Activated CD8-positive, alpha-beta T cell treated with anti-CD3 and anti-CD28 coated beads for 36 hours (primary cell): ENCODE measurements at places on chromosomes 3 and 15. TPM values are rescaled to one million over a fixed set of nuclear protein-coding genes. Genes with fewer than 3 reads are reported as not detected.

DNA sequence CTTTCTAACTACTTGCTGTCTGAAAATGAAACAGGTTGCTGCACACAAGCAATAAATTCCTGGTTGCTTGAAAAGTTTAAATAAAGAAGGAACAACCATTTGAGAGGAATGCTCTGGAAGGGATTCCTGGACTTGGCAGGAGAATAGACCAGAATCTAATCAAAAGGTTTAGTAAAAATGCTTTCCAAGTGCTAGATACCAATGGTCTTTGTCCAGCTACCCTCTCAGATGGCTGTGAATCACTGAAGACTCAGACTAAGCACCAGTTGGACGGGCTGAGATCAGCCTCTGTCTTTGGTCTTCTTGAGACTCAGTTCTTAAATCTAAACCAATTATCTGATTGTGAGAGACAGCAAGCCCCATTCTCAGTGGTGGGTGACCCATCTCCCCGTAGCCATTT is 27.7 kb upstream of the LPP start:
- no peaks in the 10 kb centered on the region for H3K36me3 ChIP-seq
- H3K4me1 ChIP-seq = peaks cover 12% of the 10 kb centered on the region
- no peak for DNase-seq
- H3K4me3 ChIP-seq = no peak overlapping the region
- no peak overlapping the region for H3K27ac ChIP-seq

The CNTN3 gene
- not detected for total RNA-seq

DNA sequence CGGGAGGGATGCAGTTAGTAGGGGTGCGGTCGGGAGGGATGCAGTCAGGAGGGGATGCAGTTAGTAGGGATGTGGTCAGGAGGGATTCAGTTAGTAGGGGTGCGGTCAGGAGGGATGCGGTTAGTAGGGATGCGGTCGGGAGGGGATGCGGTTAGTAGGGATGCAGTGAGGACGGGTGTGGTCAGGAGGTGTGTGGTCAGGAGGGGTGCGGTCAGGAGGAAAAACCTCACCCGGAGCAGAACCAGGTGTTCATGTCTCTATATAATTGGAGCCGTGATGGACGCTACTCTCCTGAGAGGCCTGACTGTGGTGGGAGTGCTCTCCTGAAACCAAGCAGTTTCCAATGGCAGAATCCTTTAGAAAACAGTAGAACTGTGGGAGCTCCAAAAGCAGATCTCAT is 95.8 kb downstream of the BDH1 start:
- no peak for DNase-seq
- no peak overlapping the region for H3K4me3 ChIP-seq
- peaks cover 10% of the 10 kb centered on the region for H3K27me3 ChIP-seq
- no peaks in the 10 kb centered on the region for H3K36me3 ChIP-seq

GRCh38 chr3:63278171-63279004 is at the start of gene SYNPR:
SYNPR (plus strand) TSS chr3:63278308.
- no peaks in the 10 kb centered on the region for H3K4me1 ChIP-seq
- no peak within 1 kb of the TSS for H3K4me3 ChIP-seq
- H3K36me3 ChIP-seq = no peaks in the 10 kb centered on the region
- no peak for DNase-seq
- H3K27me3 ChIP-seq = peaks cover 14% of the 10 kb centered on the region

- H3K27me3 ChIP-seq = peaks cover 41% of the 10 kb centered on the region
- H3K27ac ChIP-seq = no peak overlapping the region
- H3K4me1 ChIP-seq = no peaks in the 10 kb centered on the region
- DNase-seq = no peak
- H3K36me3 ChIP-seq = no peaks in the 10 kb centered on the region
- no peak overlapping the region for H3K4me3 ChIP-seq
Observed at GRCh38 chr15:62935300-62936081, 107.1 kb upstream of the TPM1 start.

DNA sequence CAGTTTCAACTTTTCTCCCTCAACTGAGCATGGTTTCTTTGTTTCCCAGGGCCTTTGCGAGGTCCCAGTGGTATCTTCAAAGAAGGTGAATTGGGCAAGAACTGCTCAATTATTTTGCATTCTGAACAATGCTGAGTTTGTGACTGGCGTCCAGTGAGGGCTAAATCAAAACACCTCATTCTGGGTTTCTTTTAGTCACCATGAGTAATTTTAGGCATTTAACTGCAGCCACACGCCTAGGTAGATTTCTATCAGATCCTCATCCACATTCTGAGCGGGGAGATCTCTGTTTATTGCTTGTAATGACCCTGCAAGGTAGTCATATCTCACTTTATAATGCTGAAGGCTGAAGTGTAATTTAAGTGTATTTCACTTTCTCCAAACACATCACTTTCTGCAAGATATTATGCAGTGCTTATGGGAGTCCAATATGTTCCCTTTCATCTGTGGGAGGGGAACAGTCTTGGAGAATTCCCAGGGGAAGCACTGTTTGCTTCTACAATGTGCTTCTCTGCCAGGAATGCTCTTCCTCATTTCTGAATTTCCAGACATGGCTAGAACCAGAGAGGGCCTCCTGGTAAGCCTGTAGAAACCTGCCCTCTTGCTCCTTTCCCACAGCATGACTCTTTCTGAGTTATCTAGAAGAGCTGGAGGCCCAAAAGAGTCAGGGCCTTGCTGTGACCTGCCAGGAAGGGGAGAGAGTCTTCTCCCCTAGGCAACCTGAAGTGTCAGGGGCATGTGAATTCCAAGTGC is 91.7 kb downstream of the FRMD4B start:
- no peak overlapping the region for H3K4me3 ChIP-seq
- no peaks in the 10 kb centered on the region for H3K27me3 ChIP-seq
- H3K36me3 ChIP-seq = no peaks in the 10 kb centered on the region
- DNase-seq = no peak

The BAHD1 gene
- total RNA-seq = 14.7 TPM

DNA sequence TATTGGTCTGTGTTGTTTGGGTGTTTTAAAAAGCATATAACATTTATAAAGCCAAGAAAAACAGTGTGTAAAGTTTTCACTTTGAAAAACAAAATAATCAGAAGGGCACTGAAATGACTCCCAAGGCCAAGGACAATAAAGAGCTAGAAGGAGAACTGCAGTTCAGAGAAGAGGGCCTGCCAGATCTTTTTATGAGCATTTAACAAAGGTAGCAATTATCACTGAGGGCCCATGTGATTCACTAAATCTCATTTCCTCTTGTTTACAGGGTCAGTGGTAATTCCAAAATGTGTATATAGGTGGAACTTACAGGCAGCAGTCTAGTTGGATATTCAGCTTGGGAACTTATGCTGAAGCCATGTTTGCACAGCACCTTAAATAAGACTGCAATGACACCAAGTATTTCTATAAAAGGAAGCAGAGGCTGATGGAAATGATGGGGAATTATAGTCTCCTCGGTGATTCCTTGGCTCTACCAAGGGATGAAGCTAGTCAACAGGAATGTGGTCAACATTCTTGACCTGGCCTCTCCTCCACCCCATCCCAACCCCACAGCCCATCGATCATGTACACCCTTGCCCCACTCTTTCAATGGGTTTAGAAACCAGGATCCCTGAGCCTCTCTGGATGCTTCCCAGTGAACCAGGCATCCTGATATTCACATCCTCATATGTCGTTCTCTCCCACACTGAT is 54.4 kb upstream of the THUMPD3 start:
- no peaks in the 10 kb centered on the region for H3K27me3 ChIP-seq
- no peak overlapping the region for H3K4me3 ChIP-seq
- no peak overlapping the region for H3K27ac ChIP-seq
- no peaks in the 10 kb centered on the region for H3K36me3 ChIP-seq
- no peak for DNase-seq
- H3K4me1 ChIP-seq = no peaks in the 10 kb centered on the region

DNA sequence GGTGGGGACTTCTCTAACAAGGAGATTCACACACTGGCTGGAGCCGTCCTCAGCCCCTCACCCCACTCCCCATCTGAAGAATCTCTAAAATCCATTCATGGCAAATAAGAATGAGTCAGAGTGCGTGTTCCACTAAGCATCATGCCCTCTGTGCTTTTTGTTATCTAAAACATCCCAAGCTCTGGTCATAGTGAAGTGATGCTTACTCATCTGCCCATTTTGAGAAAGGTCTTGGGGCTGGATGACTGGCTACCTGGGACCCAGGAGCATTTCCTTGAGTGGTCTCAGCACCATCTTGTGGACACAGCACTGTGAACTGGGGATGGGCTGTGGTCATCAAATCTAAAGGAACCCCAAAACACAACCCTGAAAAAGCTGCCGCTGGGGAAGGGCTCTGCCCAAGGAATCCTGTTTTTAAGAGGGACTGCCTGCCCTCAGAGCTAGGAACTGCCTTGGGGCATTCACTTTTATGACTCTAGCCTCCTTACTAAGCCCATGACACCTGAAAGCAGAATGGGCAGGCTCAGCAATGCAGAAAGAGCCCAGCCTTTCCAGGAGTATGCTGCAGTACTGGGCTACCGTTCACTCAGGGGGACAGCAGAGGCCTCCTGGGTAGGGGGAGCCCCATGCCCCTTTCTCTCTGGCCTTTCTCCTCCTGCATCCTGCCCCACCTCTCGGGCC is 53.5 kb downstream of the ZBTB38 start:
- H3K27me3 ChIP-seq = no peaks in the 10 kb centered on the region
- no peak overlapping the region for H3K27ac ChIP-seq
- no peak for DNase-seq
- peaks cover 16% of the 10 kb centered on the region for H3K36me3 ChIP-seq
- peaks cover 37% of the 10 kb centered on the region for H3K4me1 ChIP-seq

DNA sequence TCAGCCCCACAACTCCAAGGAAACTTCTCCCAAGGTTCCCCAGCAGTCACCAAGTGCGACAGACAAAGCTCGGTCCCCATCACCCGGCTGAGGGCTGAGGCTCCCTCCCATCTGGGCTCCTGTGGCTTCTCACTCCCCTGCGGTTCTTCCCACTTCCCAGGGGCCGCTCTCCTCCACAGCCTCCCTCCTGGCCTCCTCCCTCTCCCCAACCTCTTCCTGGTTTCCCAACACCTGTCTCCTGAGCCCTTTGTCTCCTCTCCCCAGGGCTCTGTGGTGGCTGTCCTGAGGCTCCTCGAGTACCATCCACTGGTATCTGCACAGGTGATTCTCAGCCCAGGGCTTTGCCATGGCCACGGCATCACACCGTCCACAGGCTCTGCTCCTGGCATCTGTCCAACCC is 113.2 kb upstream of the NSMCE3 start:
- no peaks in the 10 kb centered on the region for H3K36me3 ChIP-seq
- H3K4me1 ChIP-seq = no peaks in the 10 kb centered on the region
- H3K27me3 ChIP-seq = peaks cover 5% of the 10 kb centered on the region

DNA sequence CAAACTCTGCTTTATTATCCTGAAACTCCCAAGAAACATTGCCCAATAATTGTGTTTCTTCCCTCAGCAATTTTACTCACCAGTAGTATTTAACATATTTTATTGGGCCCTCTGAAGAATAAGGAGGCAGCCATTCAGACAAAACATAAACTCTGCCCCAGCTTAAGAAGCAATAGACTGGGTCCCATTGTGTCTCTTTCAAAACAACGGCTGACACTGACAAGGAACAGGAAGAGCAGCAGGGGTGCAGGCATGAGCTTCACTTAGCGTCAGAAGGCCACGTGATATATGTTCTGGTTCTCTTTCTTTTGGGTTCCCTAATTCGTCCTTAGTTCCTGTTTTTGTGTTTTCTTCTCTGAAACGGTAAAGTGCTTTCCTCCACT is 242.3 kb downstream of the FHIT start:
- H3K27ac ChIP-seq = no peak overlapping the region
- no peak for DNase-seq
- no peaks in the 10 kb centered on the region for H3K4me1 ChIP-seq
- H3K4me3 ChIP-seq = no peak overlapping the region

DNA sequence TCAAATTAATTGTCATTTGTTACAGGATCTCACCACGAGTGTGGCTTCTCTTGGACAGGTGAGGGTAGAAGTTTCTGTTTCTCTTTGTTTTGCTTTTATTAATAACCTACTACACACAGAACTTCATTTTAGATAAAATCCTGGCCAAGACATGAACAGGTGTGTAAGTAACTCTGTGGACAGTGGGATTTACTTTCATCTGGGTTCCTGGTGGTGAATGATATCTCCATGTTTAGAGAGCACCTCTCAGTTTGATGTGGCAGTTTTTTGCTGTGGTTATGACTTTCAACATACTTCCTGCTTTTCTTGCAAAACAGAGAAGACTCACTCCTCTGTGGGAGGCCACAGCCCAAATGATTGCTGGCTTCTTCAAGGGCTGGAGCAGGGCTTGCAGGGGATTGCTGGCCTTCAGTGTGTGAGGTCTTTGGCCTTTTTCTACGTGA is 71.1 kb upstream of the XCR1 start:
- H3K36me3 ChIP-seq = peaks cover 6% of the 10 kb centered on the region
- H3K27ac ChIP-seq = peak overlapping the region; percentile 87
- peaks cover 41% of the 10 kb centered on the region for H3K4me1 ChIP-seq
- peak overlapping the region; percentile 10 for H3K4me3 ChIP-seq
- peaks cover 25% of the 10 kb centered on the region for H3K27me3 ChIP-seq

The LRRC49 gene
- not detected for total RNA-seq

GRCh38 chr15:38053205-38053604 is 118.8 kb downstream of the TMCO5A start:
- no peaks in the 10 kb centered on the region for H3K27me3 ChIP-seq
- no peak overlapping the region for H3K27ac ChIP-seq
- no peak for DNase-seq

The CHRNB4 gene
- not detected for total RNA-seq

DNA sequence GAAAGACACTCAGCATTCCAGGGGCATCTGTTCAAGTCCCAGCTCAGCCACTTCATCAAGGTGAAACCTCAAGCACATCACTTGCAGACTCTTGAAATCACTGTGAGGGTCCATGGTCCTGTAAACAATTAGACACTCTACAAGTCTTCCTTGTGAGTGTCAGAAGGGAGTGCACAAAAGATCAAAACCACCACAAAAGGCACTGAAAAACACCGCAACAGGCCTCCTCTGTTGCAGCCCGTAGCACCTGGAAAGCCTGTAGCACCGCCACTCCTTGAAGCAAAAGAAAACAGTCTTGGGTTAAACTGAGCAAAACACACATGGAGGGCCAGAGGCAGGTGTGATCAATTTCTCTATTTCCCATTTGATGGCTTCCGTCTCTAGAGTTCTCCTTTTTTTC is 63.8 kb upstream of the SNRK start:
- no peak overlapping the region for H3K4me3 ChIP-seq
- no peak overlapping the region for H3K27ac ChIP-seq
- peaks cover 11% of the 10 kb centered on the region for H3K36me3 ChIP-seq
- DNase-seq = peak; percentile 20
- no peaks in the 10 kb centered on the region for H3K27me3 ChIP-seq

The HRG gene
- total RNA-seq = not detected

DNA sequence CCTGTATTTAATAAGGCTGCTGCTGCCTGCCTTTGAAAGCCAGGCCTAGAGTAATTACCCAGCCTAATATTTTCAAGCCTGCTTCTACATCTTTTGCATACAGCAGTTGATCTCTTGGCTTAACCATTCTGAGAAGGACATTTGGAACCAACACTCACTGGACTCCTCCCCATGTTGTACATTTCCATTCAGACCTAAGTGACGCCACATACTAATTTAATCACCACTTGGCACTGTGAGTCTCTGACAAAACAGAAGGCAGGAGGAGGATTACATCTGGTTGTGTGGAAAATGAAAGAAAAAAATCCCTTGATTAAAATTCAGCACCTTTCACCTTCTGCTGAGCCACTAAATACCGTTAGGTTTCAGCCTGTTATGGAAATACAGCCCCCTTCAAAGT is 102.2 kb upstream of the ARRDC4 start:
- peaks cover 6% of the 10 kb centered on the region for H3K27me3 ChIP-seq
- no peak for DNase-seq
- no peak overlapping the region for H3K4me3 ChIP-seq
- no peak overlapping the region for H3K27ac ChIP-seq
